ENCODE measurements at places on chromosomes 3 and 15. TPM values are rescaled to one million over a fixed set of nuclear protein-coding genes. Genes with fewer than 3 reads are reported as not detected.

The ULK4 gene
- 4.2 TPM for total RNA-seq

The RTP4 gene
- total RNA-seq, result not detected

The SLC24A5 gene
- total RNA-seq, result not detected

The CFAP100 gene
- total RNA-seq, result not detected

The C3orf85 gene
- total RNA-seq, result not detected

The FBXL22 gene
- total RNA-seq, result 0.43 TPM

The PCSK6 gene
- total RNA-seq, result 3.9 TPM

The GREM1 gene
- total RNA-seq, result not detected

The GCSAM gene
- total RNA-seq, result not detected

The CHRD gene
- total RNA-seq, result 172 TPM

The SLC35G2 gene
- 10.0 TPM for total RNA-seq

The ACTC1 gene
- 30.2 TPM for total RNA-seq

The NRG4 gene
- total RNA-seq, result not detected

The PLSCR2 gene
- not detected for total RNA-seq

The TMEM45A gene
- total RNA-seq, result 30.9 TPM

The CCDC13 gene
- total RNA-seq, result 2.1 TPM

The RAD18 gene
- total RNA-seq, result 0.75 TPM

The WWTR1 gene
- total RNA-seq, result 282 TPM

The ACKR2 gene
- total RNA-seq, result 24.5 TPM

The UBAP1L gene
- 10.9 TPM for total RNA-seq

The RTP1 gene
- total RNA-seq, result not detected

The MAN2A2 gene
- total RNA-seq, result 90.4 TPM

The CTXND1 gene
- total RNA-seq, result 0.11 TPM

The ATP10A gene
- total RNA-seq, result 26.7 TPM

The OIP5 gene
- total RNA-seq, result not detected

The IQCF5 gene
- not detected for total RNA-seq

The GALNT15 gene
- total RNA-seq, result 222 TPM

The THAP10 gene
- 3.1 TPM for total RNA-seq

The ZNF80 gene
- total RNA-seq, result 23.7 TPM

The RASGRP1 gene
- total RNA-seq, result not detected

The WNT5A gene
- total RNA-seq, result 11.3 TPM

Measured in ascending aorta (tissue), 2 donors.